ENCODE measurements at places on chromosomes 3 and 15.

DNA sequence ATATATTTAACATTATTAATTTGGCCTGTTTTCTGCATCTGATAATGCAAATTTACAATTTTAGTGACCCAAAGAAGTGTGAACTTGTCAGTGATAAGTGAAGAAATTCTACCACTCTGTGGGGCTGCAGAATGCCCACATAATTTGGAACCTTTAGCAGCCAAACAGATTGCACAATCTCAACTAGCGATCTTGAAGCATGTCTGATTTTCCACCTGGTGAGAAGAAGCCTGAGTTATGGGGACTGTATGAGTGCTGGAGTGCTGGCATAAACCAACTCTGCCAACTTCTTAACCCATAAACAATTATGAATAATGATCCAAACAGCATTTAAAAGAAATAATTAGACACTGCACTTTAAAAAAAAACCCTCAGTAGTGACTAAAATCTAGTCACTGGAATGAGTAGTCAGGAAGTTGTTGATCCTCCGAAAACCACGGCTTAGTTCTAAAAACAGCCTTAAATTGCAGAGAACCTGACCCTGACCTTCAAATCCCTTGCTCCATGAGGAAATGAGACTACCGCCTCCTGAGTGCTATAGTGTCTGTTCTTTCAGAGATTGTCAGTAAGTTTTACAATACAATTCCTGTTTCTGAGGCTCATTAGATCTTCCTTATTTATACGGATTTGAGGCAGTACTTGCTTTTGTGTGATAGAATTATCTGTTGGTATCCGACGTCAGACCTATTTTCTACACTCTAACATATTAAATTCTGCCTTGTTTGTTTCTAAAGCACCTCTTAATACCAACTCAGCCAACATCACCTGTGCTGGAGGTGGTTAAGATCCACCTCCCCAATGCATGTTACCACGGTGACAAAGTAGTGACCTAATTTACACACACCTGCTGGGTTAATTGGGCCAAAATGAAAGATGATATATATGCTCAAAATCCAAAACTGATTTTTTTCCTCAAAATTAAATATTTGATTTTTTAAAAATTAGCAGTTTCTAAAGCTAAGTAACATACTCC, 267.7 kb downstream of the ZBTB20 start:
- peak; percentile 69 for DNase-seq

- peak; percentile 1 for DNase-seq
Observed at GRCh38 chr3:2211568-2211967, 112.9 kb downstream of the CNTN4 start.

GRCh38 chr3:111976254-111976653, 2.6 kb upstream of the ABHD10 start:
- DNase-seq, result no peak

DNA sequence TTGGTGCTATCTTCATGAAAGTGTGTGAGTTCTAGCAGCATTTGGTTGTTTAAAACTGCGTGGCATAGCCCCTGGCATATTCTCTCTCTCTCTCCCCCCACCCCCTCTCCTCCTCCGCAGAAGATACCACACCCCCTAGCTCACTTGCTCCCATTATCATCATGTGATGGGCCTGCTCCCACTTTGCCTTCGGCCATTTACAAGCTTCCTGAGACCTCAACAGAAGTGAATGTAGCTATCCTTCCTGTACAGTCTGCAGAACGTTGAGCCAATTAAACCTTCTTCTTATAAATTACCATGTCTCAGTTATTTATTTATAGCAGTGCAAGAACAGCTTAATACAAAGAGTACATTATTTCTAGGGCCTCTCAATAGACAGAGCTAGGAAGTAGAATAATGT, 1032.5 kb upstream of the CADM2 start:
- DNase-seq, result no peak

GRCh38 chr15:68770216-68770615, 50.5 kb downstream of the ANP32A start:
- DNase-seq, result no peak

DNA sequence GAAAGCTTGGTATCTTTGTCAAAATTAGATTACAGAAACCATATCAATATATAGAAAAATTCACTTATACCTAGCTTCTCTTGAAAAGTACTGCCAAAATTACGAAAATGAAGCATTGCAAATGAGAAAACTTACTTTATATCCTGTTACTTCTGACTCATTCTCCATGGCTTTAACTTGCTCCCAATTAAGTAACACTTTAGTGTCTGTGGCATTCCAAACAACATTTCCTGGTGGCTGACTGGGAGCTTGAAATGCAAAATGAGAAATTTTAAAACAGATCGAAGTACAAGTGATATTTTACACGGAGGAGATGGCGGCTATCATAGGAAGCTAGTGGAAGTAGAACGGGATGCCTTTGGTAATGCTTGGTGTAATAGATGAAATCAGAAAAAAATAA, 347.3 kb downstream of the CNTN3 start:
- DNase-seq, result peak; percentile 53

- DNase-seq, result peak; percentile 78
Observed at GRCh38 chr3:113758389-113759024, 11.7 kb downstream of the ATP6V1A start.

GRCh38 chr15:52252781-52253180, 42.8 kb downstream of the MYO5C start:
- peak; percentile 93 for DNase-seq

- DNase-seq, result no peak
Observed at GRCh38 chr3:52394751-52395502, 50.0 kb downstream of the SEMA3G start.

DNA sequence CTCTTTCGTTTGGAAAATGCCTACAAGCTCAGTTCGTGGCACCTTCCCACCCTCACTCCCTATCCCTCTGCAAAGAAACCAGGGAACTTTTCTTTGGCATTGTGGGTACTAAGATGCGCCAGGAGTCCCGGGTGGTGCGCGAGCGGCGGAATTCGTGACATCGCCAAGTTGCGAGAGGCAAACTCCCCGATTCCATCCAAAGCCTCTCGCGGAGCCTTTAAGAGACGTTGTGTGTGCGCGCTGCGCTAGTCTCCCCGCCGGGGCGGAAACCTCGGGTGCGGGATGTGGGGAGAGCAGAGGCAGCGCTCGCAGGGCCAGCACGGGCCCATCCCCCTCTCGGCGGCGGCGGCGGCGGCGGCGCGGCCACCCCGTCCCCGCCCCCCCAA, 443 bp upstream of the NR2F2 start:
- DNase-seq, result peak; percentile 85

DNA sequence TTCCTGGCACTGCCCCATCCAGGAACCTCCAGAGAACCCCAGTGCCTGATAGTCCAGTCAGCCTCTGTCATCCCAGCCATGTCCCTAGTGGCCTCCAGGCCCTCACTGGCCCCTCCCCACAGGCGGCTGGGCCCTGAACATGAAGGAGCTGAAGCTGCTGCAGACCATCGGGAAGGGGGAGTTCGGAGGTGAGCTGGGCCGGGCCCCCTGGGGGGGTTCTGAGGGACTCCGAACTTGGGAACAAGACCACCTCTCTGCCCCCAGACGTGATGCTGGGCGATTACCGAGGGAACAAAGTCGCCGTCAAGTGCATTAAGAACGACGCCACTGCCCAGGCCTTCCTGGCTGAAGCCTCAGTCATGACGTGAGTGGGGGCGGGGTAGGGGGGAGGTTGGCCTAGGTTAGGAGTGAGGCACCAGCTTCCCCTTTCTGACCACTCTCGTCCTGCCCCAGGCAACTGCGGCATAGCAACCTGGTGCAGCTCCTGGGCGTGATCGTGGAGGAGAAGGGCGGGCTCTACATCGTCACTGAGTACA, 12.0 kb upstream of the LMAN1L start:
- DNase-seq, result no peak

DNA sequence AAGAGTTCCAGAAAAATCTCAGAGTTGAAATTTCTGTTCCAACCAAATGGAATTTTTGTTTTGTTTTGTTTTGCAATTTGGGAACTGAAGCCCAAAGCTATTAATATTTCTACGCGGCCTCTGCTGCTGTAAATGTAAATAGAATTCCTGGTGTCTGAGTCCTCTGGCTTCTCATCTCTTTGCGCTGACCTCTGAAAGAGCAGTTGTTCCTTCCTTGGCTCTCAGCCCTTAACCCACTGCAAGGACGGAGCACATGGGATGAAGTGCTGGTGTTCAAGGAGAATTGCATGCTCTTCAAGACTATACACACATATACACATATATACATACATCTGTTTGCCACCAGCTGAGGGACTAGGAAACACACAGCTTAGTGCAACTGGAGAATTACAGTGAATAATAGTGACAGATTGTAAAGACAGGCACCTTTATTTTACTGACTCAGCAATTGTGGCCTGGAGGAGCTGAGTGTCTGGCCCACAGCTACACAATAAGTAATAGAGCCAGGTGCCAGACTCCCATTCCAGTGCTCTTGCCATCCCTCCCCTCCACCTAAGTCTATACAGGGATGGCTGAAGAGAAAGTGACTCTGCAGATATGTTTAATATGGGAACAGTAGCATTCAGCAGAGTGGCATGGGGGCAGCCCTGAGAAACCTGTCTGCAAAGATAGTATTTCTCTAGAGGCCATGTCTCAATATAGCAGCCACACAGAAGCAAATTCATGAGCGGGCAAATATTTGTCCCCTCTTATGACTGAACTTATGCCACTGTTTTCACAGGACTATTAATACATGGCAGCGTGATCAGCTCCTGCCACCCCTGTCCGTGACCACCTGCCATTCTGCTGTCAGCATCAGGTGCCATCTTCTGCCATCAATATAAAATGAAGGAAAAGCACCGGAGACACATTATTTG, 42.3 kb downstream of the NEK10 start:
- DNase-seq, result peak; percentile 86

DNA sequence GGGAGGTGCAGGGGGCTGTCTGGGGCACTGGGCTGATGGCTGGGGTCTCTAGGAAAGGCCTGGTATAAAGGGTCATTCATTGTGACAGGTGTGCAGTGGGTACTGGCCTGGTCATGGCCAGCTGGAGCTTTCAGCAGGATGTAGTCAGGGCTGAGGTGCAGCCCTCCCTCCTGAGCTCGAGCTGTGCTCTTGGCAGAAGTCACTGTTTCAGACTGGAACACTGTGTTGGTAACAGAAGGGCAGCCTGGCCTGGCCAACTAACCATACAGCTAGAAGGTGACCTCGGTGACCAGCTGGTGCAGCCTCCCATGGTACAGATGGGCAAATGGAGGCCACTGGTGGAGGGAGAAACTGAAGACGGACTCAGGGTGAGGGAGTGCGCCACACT, 34.4 kb upstream of the LCTL start:
- no peak for DNase-seq

DNA sequence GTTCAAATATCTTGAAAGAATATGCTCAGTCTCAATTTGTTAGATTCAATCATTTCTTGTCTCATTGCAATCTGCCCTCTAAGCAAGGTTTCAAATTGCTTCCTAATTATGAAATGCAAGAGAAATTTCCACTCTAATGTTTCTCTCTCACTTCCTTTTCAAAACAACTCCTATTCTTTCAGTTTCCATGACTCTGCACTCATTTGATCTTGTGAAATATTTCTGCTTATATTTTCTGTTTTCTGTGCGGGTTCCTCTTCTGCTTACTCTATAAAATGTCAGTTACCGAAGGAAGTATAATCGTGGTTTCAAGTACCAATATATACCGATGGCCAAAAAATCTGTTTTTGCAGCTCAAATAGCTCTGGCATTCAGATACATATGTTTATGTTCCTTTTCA, 521.9 kb upstream of the NAALADL2 start:
- no peak for DNase-seq

- no peak for DNase-seq
Observed at GRCh38 chr15:83105440-83105839, 2.0 kb upstream of the TM6SF1 start.

All from fibroblast of skin of right biceps (primary cell).